Activated T-cell treated with anti-CD3 and anti-CD28 coated beads, Interleukin-2, amount 50 U/mL, for 48 hours (primary cell): ENCODE measurements at places on chromosomes 6 and 20.

- DNase-seq, result peak; percentile 37
Observed at GRCh38 chr6:31094389-31094881, 17.9 kb downstream of the C6orf15 start.

DNA sequence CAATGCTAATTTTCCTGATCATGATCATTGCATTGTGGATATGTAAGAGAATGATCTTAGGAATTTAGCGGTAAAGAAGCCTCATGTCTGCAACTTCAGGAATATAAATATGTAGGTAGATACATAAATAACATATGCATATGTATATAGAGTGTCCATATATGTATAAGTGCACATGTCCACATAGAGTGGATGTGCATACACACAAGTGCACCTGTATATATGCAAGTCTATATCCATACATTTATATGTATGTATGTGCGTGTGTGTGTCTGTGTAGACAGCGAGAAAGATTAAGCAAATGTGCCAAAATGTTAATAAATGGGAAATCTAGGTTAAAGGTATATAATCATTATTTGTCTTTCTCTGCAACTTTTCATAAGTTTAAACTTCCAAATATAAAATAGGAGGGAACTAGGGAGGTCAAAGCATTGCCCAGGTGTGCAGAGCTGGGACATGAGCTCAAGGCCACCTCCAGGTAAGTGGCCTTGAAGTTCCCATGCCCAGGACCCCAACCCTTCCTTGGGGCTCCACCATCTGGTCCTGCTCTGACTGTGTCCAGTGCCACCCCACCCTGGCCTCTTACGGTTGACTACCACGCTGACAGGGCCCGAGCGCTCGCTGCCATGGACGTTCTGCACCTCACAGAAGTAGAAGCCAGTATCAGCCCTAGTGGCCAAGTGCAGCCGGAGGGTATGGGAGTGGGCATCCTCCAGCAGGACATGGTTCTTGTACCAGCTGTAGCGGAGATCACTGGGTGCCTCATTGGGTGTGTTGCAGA lies 9.6 kb downstream of the SIGLEC1 start:
- DNase-seq, result no peak

DNA sequence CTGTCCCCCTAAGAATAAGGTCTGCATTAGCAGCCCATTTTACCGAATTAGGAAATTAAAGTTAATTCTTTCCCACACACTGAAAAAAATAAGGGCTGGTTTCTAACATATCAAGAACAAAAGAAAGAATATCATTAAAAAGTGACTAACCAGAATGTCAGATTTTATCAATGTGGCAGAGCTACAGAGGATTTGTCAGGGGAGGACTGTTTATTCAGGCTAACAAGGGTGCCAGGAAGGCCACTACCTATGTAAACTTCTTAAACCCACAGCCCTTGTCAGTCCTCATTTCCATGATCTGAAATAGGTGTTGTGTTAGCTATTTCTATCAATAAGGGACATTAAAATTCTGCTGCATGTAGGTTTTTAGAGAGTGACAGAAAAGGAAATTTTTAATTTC lies 76.4 kb downstream of the BACH2 start:
- no peak for DNase-seq

DNA sequence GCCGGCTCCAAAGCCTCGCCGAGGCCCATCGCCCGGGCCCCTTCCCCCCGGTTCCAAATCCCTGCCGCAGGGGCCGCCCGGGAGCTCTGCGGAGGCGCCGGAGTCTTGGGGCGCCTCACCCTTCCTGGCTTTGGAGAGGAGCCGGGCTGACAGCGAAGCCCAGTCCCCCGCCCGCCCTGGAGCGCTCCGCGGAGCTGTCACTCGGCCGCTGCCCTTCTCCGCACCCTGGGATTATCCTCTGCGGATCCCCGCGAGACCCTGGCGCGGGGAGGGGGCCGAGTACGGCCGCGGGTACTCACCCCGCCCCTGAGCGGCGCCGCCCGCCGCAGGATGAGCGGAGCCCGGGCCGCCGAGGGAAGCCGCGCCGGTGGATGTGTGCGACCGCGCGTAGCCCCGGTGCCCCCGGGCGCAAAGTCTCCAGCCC lies 343 bp downstream of the SNAP91 start:
- DNase-seq, result peak; percentile 19

DNA sequence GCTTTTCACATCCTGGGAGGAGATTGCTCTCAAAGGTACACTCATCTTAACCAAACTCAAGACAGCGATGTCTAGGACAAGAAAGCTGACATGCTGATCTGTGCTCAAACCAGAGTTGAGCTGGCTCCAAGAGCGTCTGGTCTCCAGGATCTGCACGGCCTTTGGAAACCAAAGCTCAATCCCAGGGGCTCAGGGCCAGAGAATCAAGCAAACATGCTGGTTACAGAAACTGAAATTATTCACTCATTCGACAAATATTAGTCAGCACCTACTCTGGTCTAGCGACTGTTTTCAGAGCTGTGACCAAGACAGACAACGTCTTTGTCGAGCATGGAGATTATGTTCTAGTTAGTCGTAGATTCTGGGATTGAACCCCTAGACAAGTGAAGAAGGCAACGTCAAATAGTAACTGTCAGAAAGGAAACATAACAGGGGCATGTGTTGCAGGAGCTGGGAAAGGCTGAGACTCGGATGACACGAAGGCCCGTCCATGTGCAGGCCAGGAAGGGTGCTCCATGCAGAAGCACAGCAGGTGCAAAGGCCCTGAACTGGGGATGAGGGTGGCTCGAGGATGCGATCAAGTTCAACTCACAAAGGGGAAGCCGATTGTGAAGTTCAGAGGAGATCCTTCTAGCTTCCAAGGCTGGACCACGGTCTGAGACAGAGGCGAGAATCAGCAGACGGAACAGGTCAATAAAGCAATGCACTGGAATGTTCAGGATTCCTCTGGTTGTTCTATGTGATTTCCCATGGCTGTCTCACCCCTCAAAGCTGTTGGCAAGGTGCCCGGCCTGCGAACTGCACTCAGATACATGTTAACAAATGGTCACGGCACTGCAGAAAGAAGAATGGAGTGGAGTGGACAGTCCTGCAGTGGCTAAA lies 12.5 kb upstream of the PCK1 start:
- DNase-seq, result no peak

DNA sequence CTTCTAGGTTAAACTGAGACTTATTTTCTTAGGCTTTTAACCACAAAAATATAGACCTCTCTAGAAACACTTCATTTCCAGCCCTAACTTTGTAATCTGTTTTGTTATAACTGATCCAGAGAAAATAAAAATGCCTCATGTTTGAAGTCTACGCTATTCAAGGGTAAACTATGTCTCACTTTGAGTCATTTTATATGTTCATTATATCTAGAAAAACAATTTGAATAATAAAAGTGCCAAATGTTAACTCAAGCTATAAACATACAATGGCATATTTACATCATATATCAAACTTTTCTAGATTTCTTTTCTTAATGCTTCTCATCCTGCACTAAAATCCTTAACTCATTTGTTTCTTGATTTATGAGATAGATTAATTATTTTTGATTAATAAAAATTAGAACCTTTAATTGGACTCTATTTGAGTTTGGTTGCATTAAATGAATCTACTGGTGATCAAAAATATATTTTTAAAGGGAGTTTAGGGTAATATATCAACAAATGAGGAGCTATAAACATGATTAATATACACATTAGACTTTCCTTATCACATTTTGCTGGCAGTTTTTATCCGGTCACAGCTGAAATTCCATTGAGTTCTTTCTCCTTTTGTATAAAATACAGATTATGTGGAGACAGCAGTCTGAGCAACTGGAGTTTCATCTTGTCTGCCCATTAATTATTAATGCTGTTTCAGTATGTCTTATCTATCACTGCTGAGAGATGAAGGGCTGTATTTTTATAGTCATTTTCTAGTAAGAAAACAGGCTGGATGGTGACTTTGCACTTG lies 246.5 kb downstream of the TBX18 start:
- no peak for DNase-seq

DNA sequence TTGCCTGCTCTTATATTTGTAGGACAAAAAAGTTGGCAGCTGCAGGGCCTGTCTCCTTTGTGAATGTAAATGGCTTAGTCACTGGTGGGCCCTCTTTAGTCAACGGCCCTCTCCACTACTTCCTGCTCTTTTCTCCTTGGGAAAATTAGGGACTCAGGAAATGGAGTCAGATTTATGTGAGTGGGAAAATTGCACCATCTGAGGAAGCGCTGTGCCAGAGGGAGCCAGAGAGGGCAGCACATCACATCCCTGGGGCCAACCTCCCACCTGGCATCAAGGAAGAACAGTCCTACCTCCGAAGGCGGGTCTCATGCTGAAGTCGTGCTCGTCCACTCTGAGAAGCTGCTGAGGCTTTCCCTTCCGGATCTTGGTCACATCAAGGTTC lies 15.6 kb downstream of the GABRR2 start:
- no peak for DNase-seq

- no peak for DNase-seq
Observed at GRCh38 chr6:6164367-6164766, 156.1 kb downstream of the F13A1 start.

- DNase-seq, result peak; percentile 35
Observed at GRCh38 chr6:37059344-37060194, 54.1 kb downstream of the FGD2 start.

DNA sequence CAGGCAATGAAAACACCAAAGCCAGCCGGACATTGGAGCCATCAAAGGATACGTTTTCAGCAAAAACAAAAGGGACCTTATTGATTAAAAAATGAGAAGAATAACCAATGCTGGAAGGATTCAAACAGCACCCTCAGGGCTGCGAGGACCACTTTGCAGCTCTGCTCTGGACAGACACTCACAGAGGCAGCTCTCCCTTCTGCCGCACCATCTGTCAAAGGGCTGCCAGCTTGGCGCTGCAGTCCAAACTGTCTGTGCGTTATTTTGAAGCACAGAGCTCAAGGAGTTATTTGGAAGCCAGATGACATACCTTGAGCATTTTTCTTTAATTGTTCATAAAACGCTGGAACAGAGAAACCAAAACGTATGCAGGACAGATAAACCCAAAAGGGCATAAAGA lies 85.2 kb downstream of the KIF16B start:
- DNase-seq, result no peak

GRCh38 chr20:63163596-63164483 lies 52.1 kb downstream of the YTHDF1 start:
- DNase-seq, result no peak

GRCh38 chr6:42740725-42741124 lies 5.2 kb downstream of the TBCC start:
- no peak for DNase-seq

- no peak for DNase-seq
Observed at GRCh38 chr20:24672886-24673677, 203.7 kb downstream of the SYNDIG1 start.

- no peak for DNase-seq
Observed at GRCh38 chr6:99743647-99744046, 137.0 kb downstream of the PRDM13 start.

GRCh38 chr20:25659999-25660398 lies 36.2 kb upstream of the NANP start:
- no peak for DNase-seq

- DNase-seq, result no peak
Observed at GRCh38 chr6:153801917-153802316, 237.1 kb upstream of the OPRM1 start.

DNA sequence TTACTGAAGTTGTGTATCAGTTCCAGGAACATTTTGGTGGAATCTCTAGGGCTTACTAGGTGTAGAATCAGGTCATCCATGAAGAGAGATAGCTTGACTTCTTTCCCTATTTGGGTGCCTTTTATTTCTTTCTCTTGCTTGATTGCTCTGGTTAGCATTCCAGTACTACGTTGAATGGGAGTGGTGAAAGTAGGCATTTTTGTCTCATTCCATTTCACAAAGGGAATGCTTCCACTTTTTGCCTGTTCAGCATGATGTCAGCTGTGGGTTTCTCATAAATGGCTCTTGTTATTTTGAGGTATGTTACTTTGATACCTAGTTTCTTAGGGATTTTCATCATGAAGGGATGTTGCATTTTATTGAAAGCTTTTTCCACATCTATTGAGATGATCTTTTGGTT lies 195.3 kb downstream of the MOXD1 start:
- no peak for DNase-seq
